ENCODE measurements at places on chromosomes 11 and 22. TPM values are rescaled to one million over a fixed set of nuclear protein-coding genes. Genes with fewer than 3 reads are reported as not detected.

Gene DEFB131B
- not detected for total RNA-seq

DNA sequence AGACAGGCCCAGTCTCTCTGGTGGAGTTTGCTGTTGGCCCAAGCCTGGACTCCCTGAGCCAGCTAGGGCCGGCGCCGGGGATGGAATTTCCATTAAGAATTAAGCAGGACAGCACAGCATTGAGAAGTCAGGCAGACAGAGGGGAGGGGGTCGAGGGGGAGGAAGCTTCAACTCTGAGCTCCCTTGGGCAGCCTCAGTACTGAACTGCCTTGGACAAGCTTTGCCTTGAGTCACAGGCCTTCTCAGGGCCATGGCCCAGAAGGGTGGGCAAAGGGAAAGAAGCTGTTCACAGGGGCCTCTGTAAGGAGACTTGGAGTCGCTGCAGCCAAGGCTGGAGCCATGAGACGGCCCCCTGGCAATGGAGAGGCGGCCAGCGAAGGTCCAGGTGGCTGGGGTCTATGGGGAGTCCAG, 2.6 kb upstream of the INSC start:
- DNase-seq: no peak

- no peak for DNase-seq
Measured at GRCh38 chr11:2129699-2130366, 9.4 kb downstream of the IGF2 start.

Gene SCGB2A2
- total RNA-seq: not detected

Gene TMEM45B
- total RNA-seq: 278 TPM

GRCh38 chr22:25030636-25031035, 78.1 kb downstream of the KIAA1671 start:
- DNase-seq: no peak

Gene TREH
- 1.1 TPM for total RNA-seq

GRCh38 chr22:33076343-33076742, 18.2 kb upstream of the SYN3 start:
- no peak for DNase-seq

Gene CASP5
- 50.1 TPM for total RNA-seq

Gene ADAMTS15
- total RNA-seq: 3.5 TPM

- DNase-seq: no peak
Measured at GRCh38 chr11:125416981-125417935, 78.8 kb downstream of the FEZ1 start.

- no peak for DNase-seq
Measured at GRCh38 chr22:40334060-40334459, 12.2 kb upstream of the ADSL start.

GRCh38 chr11:19938866-19939265, 221.4 kb downstream of the DBX1 start:
- no peak for DNase-seq

DNA sequence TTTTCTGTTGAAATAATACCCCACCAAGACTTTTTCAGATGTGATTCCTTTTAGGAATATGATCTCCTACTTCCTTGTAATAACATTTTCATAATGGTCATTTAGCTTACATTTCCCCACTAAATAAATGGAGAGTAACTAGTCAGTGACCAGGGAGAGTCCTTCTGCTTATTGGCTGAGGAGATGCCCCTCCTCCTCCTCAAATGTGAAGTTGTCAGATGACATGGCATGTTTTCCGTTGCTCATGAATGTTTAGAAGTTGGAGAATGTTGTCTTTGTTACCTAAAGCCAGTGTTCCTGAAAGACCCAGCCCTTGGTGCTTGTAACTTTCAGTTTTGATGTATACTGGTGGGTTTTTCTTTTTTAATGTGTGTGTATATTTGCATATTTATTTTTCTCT, 38.2 kb downstream of the CSRP3 start:
- no peak for DNase-seq

DNA sequence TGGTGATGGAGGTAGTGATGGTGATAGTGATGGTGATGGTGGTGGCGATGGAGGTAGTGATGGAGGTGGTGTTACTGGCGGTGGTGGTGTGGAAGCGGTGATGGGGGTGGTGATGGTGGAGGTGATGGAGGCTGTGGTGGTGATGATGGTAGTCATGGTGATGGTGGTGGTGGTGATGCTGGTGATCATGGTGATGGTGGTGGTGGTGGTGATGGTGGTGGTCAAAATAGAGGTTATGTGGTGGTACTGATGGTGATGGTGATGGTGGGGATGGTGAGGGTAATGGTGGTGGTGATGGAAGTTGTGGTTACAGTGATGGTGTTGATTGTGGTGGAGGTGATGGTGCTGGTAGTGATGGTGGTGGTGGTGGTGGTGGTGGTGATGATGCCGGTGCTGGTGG, 199.2 kb downstream of the IGLL1 start:
- DNase-seq: no peak

DNA sequence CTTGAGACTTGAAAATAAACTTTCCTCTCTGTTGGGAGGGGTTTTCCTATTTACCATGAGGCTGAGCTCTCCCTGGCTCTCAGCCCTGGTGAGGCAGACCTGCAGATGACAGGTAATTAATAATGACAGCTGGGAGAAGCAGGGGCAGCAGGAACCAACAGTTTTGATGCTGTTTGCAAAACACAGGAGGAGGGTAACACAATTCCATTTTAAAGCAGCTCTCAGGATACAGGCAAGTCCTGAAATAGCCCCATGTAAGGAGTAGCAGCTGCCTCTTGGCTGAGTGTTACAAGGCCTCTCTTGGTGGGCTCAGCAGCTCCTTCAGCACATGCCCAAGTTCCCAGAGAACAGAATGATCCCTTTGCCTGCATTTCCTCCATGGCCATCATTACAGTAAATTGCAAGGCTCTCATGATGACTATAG, 13.3 kb downstream of the PARVA start:
- DNase-seq: no peak

DNA sequence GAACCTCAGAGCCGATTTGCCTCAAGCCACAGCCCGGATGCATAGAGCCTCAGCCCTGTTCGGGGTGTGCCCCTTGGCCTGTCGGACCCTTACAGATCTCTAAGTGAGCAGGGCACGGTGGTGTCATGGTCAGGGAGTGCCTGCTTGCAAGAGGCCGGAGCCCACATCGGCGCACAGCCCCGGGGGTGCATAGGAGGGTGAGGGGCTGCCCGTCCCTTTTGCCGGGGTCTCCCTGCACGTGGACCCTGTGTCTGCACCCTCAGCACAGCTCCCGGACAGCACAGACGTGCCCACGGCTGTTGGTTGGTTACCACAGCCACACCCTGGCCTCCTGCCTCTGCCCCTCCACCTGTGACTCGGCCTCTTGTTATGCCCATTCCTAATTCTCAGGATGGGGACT, 6.5 kb downstream of the RAB36 start:
- DNase-seq: no peak

DNA sequence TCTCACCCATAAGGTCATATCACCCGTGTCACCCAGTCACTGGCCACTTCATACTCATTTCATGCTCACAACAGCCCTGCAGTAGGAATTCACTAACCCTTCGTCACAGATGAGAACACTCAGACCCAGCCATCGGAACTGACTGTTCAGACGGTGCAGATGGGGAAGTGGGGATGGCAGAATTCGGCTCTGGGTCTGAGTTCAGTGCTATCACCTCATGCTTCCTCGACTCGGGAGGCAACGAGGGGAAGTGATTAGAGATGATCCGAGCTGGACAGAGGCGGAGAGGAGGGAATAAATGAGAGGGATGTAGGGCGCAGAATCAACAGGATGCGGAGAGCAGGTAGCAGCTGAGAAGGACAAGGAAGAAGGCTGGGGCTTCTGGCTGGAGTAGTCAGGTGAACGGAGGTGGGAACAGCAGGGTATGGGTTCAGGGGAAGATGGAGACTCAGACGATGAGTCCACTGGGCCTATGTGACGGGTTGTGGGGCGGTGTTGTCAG, 4.7 kb downstream of the B3GNT6 start:
- DNase-seq: no peak

DNA sequence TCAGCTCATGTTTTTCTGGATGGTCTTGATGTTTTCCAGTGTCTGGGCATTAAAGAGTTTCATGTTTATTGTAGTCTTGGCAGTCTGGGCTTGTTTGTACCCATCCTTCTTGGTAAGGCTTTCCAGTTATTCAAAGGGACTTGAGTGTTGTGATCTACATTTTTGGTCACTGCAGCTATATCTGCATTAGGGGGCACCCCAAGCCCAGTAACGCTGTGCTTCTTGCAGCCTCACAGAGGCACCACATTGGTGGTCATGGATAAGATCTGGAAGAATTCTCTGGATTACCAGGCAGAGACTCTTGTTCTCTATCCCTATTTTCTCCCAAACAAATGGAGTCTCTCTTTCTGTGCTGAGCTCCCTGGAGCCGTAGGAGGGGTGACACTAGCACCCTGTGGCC, 451.5 kb upstream of the FAT3 start:
- DNase-seq: no peak

Gene UPK2
- total RNA-seq: not detected

DNA sequence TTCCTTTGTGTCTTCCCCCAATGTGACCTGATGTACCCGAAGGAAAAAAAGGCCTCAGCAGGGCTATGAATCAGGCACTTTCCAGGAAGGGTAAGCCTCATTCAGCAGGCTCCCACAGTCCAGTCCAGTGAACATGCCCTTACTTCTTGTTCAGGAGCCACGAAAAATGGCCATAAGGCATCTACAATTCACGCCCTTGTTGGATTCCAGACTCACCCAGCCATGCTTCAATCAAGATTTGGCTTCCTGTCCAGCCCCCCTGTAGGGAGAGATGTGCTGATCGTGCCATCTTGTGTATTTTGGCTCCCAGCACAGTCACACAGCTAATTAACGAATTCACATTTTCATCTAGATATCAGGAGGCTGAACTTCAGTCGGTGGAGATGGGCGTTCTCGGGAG, 9.9 kb upstream of the KCNJ5 start:
- DNase-seq: no peak

DNA sequence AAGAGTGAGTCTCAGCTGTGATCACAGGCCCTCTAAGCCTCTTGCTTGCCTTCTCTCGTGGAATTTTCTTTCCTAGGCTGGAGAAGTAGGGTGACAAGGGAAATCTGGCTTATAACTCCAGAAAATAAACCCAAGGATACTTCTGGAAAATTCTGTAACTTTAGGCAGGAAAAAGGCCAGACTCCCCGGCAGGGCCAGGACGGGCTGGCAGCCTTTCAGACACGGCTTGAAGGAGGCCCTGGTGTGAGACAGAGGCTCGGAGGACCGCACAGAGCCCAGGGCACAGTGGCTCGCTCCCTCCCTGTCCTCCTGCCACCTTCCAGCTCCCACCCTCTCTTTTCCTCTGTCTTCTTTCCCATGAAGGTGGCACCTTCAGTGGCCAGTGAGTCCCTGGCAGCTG, 19.1 kb downstream of the RPUSD4 start:
- no peak for DNase-seq

Gene OR2AT4
- total RNA-seq: not detected

DNA sequence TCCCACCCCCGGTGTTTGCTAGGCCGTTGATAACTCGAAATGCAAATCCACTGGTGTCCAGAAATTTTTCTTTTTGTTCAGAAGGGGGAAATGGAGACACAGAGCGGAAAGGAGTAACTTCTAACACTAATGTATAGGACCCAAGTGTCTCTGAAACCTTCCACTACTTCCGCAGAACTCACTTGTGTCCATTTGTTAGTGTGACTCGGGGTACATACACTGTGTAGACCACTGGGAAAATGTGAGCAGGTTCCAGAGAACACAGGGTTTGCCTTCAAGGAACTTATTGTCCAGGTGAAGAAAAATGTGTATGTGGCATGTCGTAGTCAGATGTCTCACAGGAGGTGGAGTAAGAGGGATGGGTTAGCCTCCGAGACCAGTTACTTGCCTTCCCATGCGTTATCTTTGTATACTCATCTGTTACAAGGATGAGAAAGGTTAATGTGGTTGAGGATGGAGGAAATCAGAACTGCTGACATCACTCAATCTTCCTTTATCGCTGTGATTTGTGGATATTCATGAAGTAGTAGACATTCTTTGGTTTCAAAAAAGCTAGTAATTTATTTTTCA, 857 bp downstream of the ARCN1 start:
- no peak for DNase-seq

DNA sequence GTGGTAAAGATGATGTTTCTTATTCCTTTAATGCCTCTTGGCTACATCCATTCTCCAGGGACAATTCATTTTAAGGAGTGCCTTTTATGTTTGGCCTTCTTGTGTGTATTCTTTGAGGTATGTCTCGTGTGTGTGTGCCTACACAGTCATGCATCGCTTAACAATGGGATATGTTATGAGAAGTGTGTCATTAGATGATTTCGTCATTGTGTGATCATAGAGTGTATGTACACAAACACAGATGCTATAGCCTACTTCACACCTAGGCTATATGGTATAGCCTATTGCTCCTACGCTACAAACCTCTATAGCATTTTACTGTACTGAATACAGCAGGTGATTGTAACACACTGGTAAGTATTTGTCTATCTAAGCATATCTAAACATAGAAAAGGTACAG, 23.0 kb downstream of the ZNF202 start:
- DNase-seq: no peak

GRCh38 chr11:66550887-66551286, 4.2 kb downstream of the ACTN3 start:
- no peak for DNase-seq

DNA sequence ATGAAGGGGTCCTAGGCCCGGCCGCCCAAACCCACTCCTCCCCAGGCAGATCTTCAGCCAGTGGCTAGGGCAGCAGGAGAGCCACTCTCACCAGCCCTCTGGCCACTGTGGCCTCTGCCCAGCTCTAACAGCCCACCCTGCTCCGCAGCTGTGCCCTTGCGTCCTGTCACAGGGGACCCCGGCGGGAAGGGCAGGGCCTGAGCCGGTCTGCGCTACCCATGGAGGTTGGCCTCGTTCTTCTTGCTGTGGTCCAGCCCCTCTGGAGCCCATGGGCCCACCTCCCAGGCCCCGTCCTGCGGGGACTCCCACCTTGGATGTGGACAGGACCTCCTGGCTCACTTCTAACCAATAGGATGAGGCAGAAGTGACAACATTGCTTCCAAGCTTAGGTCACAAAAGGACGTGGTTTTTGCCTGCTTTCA, 38.3 kb upstream of the TH start:
- DNase-seq: peak; percentile 20

- DNase-seq: no peak
Measured at GRCh38 chr22:36301851-36302250, 48.9 kb downstream of the APOL1 start.

Gene TEX54
- not detected for total RNA-seq

DNA sequence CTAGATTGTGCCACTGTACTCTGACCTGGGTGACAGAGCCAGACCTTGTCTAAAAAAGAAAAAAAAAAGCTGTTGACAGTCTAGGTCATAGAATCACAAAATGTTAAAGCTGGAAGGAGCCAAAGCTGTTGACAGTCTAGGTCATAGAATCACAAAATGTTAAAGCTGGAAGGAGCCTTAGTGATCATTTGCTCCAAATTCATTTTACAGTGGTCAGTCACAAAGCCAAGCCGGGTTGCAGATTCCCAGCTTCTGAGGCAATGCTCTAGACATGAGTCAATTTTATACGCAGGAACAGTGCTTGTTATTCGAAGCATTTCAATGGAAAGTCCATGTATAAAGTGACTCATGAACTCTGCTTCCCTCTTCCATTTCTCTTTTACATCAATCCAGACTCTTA, 47.4 kb downstream of the SYT13 start:
- DNase-seq: no peak

- peak; percentile 51 for DNase-seq
Measured at GRCh38 chr11:2382129-2382517, 5.0 kb downstream of the CD81 start.

All from mucosa of descending colon (tissue), 3 donors.